ENCODE measurements at places on chromosomes 12 and 14.

GRCh38 chr12:49208676-49209075 lies 19.8 kb upstream of the TUBA1A start:
- DNase-seq = no peak

GRCh38 chr14:95018821-95019220 lies 138.5 kb downstream of the DICER1 start:
- no peak for DNase-seq

- no peak for DNase-seq
Measured at GRCh38 chr14:22622255-22622654, 21.9 kb downstream of the OR6J1 start.

DNA sequence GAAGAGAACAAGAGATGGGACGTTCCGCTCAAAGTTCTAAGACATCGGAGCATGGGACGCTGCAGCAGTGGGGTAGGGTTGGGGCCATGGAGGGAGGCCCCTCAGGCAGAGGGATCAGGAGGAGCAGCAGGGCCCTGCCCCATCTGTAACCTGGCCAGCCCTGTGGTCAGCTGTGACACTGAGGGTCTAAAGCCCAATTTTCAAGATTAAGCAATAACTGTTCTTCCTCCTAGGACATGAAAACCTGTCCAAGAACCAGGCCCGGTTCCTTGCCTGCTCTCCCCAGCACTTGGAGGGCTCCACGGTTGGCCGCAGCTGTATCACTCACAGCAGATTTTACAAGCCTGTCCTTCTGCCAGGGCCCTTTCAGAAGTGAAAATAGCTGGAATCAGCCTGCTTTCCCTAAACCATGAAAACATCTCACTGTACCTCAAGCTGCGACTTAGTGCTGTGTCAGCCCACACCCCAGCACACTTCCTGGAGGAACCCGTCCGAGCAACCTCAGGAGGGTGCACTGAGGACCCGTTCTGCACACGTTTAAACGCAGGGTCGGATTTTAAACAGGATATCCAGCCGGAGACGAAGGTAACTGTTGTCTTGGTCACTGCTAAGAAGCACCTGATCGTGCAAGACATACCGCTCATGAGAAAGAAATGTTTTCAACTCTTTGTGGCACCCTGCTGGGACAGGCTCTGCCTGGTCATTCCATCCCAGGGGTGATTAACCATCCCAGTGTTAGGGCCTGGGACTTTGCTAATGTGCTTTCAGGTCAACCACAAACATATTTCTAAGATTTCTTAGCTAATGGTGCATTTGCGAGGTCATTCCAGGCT lies 201.9 kb upstream of the DIO3 start:
- DNase-seq = no peak

- DNase-seq = no peak
Measured at GRCh38 chr14:69692594-69692993, 74.3 kb upstream of the SRSF5 start.

GRCh38 chr12:26369588-26369987 lies 174.2 kb downstream of the SSPN start:
- peak; percentile 89 for DNase-seq
